Nucleus accumbens (tissue), 56 donors: ENCODE measurements at places on chromosomes 1 and 21.

- DNase-seq: no peak
These were observed 14.6 kb downstream of the KIF26B start for GRCh38 chr1:245169376-245169775.

- no peak for DNase-seq
These were observed 53.0 kb downstream of the CRB1 start for GRCh38 chr1:197320991-197321531.

GRCh38 chr1:66048011-66048410 lies 255.3 kb downstream of the PDE4B start:
- DNase-seq: no peak

DNA sequence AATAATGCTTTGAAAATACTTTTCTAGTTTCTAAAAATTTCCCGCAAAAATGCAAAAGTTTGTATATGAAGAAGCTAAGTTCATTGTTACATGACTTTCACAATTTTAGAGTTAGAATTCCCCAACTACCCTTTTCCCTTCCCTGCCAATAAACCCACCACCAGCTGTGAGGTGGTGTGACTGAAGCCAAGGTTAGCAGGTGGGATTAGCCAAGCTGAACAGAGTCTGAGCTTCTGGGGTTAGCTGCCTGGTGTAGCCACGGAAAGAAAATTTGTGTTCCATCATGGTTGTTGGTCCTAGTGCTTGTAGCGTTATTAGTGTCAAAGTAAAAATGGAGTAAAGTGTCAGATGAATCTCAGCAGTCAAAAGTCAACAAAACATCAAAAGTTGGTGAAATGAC lies 110.9 kb downstream of the ASTN1 start:
- no peak for DNase-seq

DNA sequence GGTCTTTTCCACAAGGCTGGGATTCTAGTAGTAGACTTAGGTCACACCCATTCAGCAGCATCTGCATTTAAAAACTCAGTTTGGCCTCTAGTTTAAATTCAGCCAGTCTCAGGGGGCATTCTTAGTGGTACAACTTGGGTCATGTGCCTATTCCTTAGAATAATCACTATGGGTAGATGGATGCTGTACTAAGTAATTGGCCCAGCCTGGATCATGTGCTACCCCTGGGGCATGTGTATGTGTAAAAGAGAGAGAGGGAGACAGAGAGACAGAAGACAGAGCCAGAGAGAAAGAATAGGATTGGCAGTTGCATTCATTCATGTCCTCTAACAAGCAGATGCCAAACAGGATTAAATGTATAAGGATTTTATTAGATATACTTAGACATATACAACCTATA lies 13.6 kb upstream of the SYT14 start:
- DNase-seq: no peak

GRCh38 chr1:67947114-67947513 lies 103.3 kb downstream of the DIRAS3 start:
- DNase-seq: no peak

GRCh38 chr1:117686907-117687306 lies 81.1 kb downstream of the TENT5C start:
- no peak for DNase-seq

DNA sequence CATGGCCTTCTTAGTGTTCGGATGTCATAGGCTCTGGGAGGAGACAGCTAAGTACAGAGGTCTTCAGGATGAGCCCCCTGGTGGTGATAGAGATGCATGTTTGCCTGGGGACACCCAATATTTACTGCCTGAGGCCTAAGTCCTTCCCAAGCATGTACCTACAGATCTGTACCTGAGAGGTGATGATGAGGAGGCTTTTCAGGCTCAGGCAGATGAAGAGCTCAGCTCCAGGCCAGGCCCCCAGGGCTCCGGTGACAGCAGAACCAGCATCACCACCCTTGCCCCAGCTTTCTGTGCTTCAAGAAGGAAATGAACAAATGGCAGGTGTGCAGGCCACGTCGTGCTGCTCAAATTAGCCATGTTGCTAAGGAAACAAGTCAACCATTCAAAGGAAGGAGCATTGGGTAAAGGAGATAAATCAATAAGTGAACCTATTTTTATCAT lies 21.1 kb downstream of the CACNA1E start:
- no peak for DNase-seq

GRCh38 chr1:32496127-32496526 lies 31.3 kb downstream of the ZBTB8B start:
- no peak for DNase-seq

DNA sequence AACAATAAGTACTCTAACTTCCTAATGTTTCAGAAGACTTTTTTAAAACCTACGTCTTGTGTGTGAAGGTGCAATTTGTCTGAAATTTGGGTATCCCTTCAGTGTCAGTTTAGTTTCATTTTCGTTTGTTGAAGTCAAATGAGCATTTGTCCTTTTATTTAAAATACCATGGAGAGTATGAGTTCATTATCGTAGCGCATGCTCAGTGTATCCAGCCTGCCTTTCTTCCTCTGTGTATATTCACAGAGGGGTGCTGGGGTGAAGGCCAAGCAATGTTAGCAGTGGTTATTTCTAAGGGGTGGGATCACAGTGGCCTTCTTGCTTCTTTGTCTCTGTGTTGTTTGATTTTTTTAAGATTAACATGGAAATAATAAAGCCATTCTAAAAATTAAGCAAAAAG lies 43.2 kb downstream of the CNN3 start:
- DNase-seq: no peak

GRCh38 chr1:165218731-165219130 lies 137.8 kb downstream of the LMX1A start:
- DNase-seq: no peak

DNA sequence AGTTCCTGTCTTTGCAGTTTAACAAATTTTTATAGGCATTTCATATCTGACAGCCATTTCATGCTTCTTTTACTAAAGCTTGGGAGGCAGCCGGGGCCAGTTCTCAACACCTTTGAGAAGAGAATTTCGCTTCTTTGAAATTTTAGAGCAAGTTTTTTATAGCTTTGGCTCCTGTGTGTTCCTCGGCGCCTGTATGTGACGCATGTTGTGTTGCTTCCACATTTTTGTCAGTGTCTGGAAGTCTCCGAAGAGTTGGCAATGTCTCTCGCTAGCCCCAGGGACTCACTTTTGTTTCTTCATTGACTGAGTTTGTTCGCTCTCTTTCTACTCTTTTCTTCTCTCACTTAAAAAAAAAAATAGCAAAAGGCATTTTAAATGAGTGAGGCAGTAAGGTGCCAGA lies 386.9 kb upstream of the PLXNA2 start:
- no peak for DNase-seq
